ENCODE measurements at places on chromosomes 1 and 21.

- peaks cover 2% of the 10 kb centered on the region for H3K27me3 ChIP-seq
- no peak overlapping the region for H3K27ac ChIP-seq
- no peaks in the 10 kb centered on the region for H3K36me3 ChIP-seq
Observed at GRCh38 chr21:41500363-41500762, 7.6 kb downstream of the TMPRSS2 start.

GRCh38 chr1:215825056-215825455 lies 258.0 kb downstream of the KCTD3 start:
- H3K27me3 ChIP-seq = no peaks in the 10 kb centered on the region
- no peak overlapping the region for H3K27ac ChIP-seq
- no peak overlapping the region for H3K4me3 ChIP-seq
- no peaks in the 10 kb centered on the region for H3K36me3 ChIP-seq
- no peaks in the 10 kb centered on the region for H3K4me1 ChIP-seq
- DNase-seq = no peak

- no peak overlapping the region for H3K27ac ChIP-seq
- no peaks in the 10 kb centered on the region for H3K27me3 ChIP-seq
- no peaks in the 10 kb centered on the region for H3K4me1 ChIP-seq
- DNase-seq = no peak
Observed at GRCh38 chr1:201184307-201185122, 6.1 kb upstream of the IGFN1 start.

GRCh38 chr1:220893701-220894024 lies 14.4 kb downstream of the HLX start:
- H3K27ac ChIP-seq = no peak overlapping the region
- H3K36me3 ChIP-seq = no peaks in the 10 kb centered on the region
- peaks cover 2% of the 10 kb centered on the region for H3K4me1 ChIP-seq
- DNase-seq = no peak
- no peak overlapping the region for H3K4me3 ChIP-seq

GRCh38 chr21:28482657-28483056 lies 510.0 kb downstream of the LTN1 start:
- no peak overlapping the region for H3K4me3 ChIP-seq
- H3K4me1 ChIP-seq = no peaks in the 10 kb centered on the region
- H3K36me3 ChIP-seq = no peaks in the 10 kb centered on the region
- no peak overlapping the region for H3K27ac ChIP-seq
- no peak for DNase-seq

DNA sequence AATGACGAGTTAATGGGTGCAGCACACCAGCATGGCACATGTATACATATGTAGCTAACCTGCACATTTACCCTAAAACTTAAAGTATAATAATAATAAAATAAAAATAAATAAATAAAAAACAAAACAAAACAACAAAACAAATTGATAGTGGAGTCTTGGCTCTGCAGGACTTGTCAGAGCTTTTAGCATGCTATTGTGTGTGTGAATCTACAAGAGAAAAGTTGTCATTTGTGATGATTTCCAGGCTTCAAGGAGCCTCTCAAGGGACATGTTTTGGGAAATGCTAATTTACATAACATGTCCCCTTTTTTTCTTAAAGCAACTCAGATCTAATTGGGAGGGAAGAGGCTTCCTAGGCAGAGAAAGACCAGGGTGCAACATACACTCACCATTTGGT lies 9.1 kb downstream of the IL22RA1 start:
- no peak for DNase-seq
- no peaks in the 10 kb centered on the region for H3K4me1 ChIP-seq
- no peak overlapping the region for H3K27ac ChIP-seq
- H3K27me3 ChIP-seq = no peaks in the 10 kb centered on the region
- H3K4me3 ChIP-seq = no peak overlapping the region

DNA sequence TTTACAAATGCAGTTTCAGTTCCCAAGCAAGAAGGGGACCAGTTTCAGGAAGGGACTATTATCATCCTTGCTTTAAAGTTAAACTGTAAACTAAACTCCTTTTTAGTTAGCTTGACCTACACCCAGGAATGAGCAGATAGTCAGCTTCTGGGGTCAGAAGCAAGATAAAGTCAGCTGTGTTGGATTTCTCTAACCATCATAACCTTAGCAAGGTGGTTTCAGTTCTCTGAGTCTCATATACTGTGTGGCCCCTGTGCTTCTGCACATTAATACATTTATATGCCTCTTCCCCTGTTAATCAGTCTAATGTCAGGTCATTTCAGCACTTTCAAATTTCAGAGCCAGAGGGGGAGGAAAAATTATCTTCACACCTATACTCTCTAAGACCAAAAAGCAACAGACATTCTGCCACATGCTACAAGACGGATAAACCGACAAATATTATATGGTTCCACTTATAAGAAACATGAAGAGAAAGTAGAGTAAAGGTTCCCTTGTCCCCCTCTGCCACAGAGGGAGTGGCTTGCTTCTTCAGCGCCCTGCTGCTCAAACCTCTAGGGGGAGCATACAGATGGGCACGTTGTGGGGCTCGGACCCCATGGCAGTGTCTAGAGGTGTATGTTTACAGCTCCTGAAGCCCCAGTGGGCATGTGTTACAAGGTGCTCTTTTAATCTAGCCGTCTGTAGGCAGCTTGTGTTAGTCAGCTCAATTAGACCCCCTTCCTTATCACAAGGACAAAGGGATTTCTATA lies 89.1 kb downstream of the SMYD3 start:
- no peak overlapping the region for H3K27ac ChIP-seq
- no peak for DNase-seq
- H3K4me1 ChIP-seq = peaks cover 2% of the 10 kb centered on the region
- H3K4me3 ChIP-seq = no peak overlapping the region
- H3K27me3 ChIP-seq = no peaks in the 10 kb centered on the region
- no peaks in the 10 kb centered on the region for H3K36me3 ChIP-seq

DNA sequence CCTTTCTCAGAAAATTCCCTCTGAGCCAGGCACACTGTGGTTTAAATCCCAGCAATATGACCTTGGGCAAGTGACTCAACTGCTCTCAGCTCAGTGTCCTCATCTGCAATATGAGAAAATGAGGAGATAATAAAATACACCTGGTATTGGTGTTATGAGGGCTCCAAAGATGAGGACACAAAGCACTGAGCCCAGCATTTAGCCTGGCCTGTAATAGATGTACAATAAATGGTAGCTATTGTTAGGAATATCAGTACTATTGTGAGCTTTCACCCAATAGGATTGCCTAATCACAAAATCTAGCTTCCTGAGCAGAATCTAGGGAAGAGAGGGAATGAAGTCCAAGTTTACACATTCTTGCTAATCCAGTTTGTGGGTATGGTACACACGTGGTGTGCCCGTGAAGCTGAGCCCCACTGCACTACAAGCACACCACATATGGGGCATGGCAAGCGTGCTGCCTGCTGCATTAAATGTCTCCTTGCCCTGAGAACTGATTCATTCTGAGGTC lies 24.3 kb upstream of the SLC30A1 start:
- no peak overlapping the region for H3K27ac ChIP-seq
- H3K36me3 ChIP-seq = no peaks in the 10 kb centered on the region
- no peaks in the 10 kb centered on the region for H3K27me3 ChIP-seq
- H3K4me1 ChIP-seq = no peaks in the 10 kb centered on the region
- H3K4me3 ChIP-seq = no peak overlapping the region
- DNase-seq = no peak

DNA sequence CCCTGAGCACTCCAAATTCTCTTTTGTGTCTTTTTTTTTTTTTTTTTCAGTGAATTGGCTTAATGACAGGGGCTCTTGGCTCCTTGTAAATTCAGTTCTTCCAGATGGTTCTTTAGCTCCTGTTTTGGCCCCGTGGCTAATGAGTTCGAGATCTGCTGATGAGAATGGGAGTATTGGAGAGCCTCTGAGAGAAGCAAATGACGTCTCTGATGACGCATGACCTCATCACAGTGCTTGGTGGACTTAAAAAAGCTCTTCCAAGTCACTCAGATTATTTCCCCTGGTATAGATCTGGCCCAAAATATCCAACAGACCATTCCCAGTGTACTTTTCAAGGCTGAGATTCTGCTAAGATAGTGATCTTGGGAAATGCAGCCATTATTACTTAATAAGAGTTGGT lies 159.5 kb downstream of the MIS18A start:
- no peaks in the 10 kb centered on the region for H3K27me3 ChIP-seq
- no peaks in the 10 kb centered on the region for H3K36me3 ChIP-seq
- no peak overlapping the region for H3K4me3 ChIP-seq

- H3K4me1 ChIP-seq = no peaks in the 10 kb centered on the region
- H3K36me3 ChIP-seq = no peaks in the 10 kb centered on the region
- H3K27me3 ChIP-seq = no peaks in the 10 kb centered on the region
- no peak overlapping the region for H3K4me3 ChIP-seq
- H3K27ac ChIP-seq = no peak overlapping the region
Observed at GRCh38 chr1:178633056-178633455, 92.0 kb upstream of the RALGPS2 start.

DNA sequence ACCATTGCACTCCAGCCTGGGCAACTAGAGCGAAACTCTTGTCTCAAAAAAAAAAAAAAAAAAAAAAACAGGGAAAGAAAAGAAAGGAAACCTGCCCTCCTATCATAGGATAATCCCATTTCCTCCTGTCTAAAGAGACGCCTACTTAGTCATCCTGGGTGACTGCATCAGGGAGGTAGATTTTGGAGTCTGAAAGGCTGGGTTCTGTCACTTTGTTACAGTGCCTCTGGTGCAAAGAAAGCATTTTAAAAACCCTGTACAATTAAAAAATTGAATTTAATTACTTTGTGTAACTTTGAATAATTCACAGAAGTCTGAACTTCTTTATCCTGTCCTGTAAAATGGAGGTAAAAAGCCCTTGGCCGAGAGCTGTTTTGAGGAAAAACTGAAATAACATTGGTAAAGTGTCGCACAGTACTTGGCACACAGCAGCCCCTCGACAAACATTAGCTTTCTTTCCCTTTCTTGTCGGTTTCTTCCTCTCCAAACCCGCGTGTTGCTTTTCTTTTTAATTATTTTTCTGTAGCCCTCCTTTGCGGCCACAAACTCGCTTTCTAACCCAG lies 657 bp upstream of the HDAC1 start:
- H3K27me3 ChIP-seq = no peaks in the 10 kb centered on the region
- H3K4me1 ChIP-seq = no peaks in the 10 kb centered on the region
- peak overlapping the region; percentile 86 for H3K4me3 ChIP-seq
- H3K36me3 ChIP-seq = no peaks in the 10 kb centered on the region
- DNase-seq = no peak
- no peak overlapping the region for H3K27ac ChIP-seq

DNA sequence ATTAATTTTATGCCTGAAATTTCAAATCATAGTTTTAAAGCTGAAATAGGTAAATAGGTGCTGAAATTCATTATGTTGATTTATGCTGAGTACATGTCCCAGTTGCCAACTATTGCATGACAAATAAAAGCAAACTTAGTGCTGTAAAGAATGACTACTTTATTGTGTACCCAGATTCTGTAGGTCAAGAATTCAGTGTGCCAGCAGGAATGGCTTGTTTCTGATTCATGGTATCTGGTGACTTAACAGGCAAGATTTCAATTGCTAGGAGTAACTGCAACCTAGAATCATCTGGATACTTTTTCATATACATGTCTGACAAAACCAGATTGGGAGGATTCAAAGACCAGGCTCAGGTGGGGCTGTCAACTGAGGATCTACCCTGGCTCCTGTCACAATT lies 678.4 kb upstream of the ADAMTS5 start:
- no peaks in the 10 kb centered on the region for H3K4me1 ChIP-seq
- no peaks in the 10 kb centered on the region for H3K36me3 ChIP-seq
- H3K27ac ChIP-seq = no peak overlapping the region
- H3K4me3 ChIP-seq = no peak overlapping the region

DNA sequence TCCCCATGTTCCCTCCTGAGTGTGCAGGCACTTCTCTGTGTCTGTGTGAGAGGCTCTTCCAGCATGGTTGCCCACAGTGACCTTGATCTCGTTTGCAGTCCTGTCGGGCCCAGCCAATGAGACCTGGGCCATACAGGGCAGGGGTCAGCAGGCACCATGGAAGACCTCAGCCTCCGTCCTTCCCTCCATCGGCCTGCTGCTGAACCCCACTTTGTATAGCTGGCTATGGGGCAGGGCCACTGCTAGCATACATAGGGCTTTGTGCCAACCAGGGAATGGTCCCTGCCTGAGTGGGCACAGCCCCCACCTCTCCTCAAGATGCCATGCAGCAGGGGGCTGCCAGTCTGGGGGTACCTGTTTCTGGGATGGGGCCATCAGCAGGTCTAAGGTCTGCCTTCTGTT lies 3.8 kb downstream of the C1orf35 start:
- DNase-seq = no peak
- no peaks in the 10 kb centered on the region for H3K4me1 ChIP-seq
- no peaks in the 10 kb centered on the region for H3K27me3 ChIP-seq
- H3K36me3 ChIP-seq = peaks cover 29% of the 10 kb centered on the region

- no peaks in the 10 kb centered on the region for H3K4me1 ChIP-seq
- H3K36me3 ChIP-seq = peaks cover 14% of the 10 kb centered on the region
- no peak overlapping the region for H3K4me3 ChIP-seq
- no peak for DNase-seq
- no peaks in the 10 kb centered on the region for H3K27me3 ChIP-seq
Observed at GRCh38 chr21:26835027-26835713, 10.0 kb downstream of the ADAMTS1 start.

GRCh38 chr1:156376958-156377919 lies 8.2 kb downstream of the RHBG start:
- no peaks in the 10 kb centered on the region for H3K4me1 ChIP-seq
- H3K36me3 ChIP-seq = no peaks in the 10 kb centered on the region
- no peaks in the 10 kb centered on the region for H3K27me3 ChIP-seq

DNA sequence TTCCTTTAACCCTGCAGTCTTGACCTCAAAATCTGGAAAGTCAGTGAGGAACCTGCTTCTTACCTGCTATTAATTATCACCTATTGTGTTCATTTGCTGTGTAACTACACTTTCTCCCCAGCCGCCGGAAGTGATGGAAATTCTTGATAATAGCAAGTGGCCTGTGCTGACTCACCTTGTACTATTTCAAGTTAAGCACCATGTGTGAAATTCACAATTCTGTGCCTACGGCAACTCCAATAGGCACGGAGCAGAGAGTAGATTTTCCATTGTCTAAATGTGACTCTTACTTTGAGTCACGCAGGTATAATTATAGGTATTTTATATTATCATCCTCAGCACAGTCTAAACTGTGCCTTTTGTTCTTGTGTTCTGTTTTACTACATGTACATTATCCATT lies 466.8 kb downstream of the KIF26B start:
- H3K4me3 ChIP-seq = no peak overlapping the region
- peaks cover 5% of the 10 kb centered on the region for H3K4me1 ChIP-seq
- H3K27ac ChIP-seq = no peak overlapping the region
- DNase-seq = no peak
- H3K27me3 ChIP-seq = no peaks in the 10 kb centered on the region

- no peaks in the 10 kb centered on the region for H3K27me3 ChIP-seq
- H3K36me3 ChIP-seq = no peaks in the 10 kb centered on the region
Observed at GRCh38 chr1:180614730-180615129, 17.1 kb upstream of the XPR1 start.

- peaks cover 3% of the 10 kb centered on the region for H3K36me3 ChIP-seq
- no peak for DNase-seq
- H3K4me1 ChIP-seq = no peaks in the 10 kb centered on the region
- H3K4me3 ChIP-seq = no peak overlapping the region
Observed at GRCh38 chr1:193141804-193142203, 20.0 kb downstream of the CDC73 start.
